RKO (cell line): ENCODE measurements at places on chromosomes 7 and 10.
A peak's percentile ranks its signal among the peaks of the same experiment; 100 is the strongest.

DNA sequence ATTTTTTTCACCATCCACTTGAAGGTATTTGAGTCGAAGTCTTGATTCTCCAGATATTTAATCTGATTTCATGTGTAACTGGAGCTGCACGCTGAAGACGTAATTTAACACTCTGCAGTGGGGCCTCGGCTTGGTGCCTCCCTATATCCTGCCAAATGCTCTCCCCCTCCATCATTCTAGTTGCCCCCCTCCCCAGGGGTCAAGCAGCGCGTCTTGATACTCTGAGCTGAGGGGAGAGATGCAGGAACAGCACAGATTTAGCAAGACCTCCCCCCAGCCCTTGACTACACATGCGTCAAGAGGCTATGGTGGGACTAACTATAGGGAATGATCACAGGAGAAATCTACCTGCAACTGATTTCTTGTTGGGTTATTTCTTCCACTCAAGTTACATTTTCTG, 85.8 kb downstream of the PRPF18 start:
- no peak for DNase-seq

DNA sequence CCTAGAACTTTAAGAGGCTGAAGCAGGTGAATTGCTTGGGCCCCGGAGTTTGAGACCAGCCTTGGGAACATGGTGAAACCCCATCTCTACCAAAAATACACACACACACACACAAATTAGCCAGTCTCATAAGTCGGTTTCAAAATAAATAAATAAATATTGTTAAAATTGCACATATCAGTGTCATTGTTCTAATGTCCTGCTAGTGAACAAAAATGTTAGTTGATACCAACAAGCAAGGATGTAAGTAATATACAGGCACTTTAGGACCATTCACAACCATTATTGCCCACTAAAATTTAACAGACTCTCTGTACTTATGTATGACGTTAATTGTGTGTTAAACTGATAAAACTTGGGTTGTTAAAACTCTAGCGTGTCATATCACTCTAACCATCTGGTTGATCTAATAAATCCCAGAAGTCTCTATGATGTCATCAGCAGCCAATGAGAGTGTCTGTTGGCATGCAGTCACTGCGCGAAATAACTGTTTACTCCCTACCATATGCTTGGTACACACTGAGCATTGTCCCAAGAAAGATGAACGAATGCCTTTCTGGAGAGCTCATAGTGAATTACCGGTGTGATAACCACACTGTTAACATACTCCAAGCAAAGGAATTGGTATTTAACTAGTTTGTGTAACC, 30.4 kb upstream of the OTUD1 start:
- no peak for DNase-seq

- DNase-seq, result no peak
Measured at GRCh38 chr10:73983096-73984047, 14.5 kb upstream of the VCL start.

DNA sequence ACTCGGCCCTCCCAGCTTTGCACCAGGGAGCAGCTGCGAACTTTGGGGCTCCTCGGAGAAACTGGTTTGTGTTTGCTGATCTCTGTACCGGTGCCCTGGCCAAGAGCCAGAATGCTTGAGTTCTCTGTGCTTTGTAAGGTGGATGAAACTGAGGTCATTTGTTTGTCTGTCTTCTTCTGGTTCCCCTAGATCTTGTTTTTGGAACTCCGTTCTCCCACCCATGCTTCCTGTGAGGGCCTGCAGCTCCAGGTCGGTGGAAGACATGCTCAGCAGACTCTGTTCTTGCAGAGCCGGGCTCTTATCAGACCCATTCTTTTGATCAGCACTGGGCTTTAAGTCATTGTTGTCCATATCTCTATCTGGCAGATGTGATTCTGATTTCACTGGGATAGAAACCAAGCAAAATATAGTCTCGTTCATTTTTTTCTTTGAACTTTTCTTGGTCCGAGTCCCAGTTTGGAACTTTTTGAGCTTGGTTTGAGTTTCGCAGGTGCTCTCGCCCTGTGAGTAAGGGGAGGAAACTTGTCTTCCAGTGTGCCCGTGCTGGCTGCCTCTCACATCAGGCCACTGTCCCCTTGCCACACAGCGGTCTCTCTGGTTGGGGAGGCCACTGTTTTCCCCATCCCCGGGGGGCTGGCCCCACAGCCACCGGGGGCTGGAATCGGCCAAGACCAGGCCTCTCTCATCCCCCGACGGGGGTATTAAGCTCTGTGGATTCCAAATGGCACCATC, 31.2 kb downstream of the JCAD start:
- DNase-seq, result no peak

GRCh38 chr7:119685906-119686305, 587.1 kb upstream of the KCND2 start:
- DNase-seq, result no peak

GRCh38 chr10:6409971-6410643, 170.0 kb downstream of the PRKCQ start:
- no peak for DNase-seq

- no peak for DNase-seq
Measured at GRCh38 chr7:6613706-6614105, 1.7 kb upstream of the ZNF853 start.

GRCh38 chr10:118687472-118687871, 67.3 kb downstream of the CACUL1 start:
- DNase-seq, result no peak

GRCh38 chr7:153887749-153888569, 164.2 kb upstream of the DPP6 start:
- DNase-seq, result no peak

- no peak for DNase-seq
Measured at GRCh38 chr7:96143495-96144259, 178.2 kb downstream of the SLC25A13 start.

- DNase-seq, result no peak
Measured at GRCh38 chr7:157129200-157129599, 9.5 kb upstream of the UBE3C start.

GRCh38 chr10:29623797-29624196, 11.0 kb downstream of the SVIL start:
- DNase-seq, result no peak

DNA sequence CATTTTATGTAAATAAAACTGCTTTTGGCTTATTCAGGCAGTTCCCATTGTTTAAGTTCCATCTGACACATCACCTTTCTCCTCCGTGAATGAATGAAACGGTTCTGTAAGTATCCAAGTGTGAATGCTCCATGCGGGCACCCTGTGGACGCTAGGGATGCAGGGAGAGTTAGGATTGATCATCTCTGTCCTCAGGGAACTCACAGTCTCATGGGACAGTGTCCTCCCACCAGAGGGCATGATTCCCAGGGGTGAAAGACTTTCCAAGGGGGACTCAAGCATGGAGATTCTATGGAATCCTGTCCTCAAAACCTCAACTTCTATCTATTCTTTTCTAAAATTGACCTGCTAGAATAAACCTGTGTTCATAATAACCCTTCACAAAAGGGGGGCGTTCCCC, 98.8 kb downstream of the HECW1 start:
- peak; percentile 8 for DNase-seq

DNA sequence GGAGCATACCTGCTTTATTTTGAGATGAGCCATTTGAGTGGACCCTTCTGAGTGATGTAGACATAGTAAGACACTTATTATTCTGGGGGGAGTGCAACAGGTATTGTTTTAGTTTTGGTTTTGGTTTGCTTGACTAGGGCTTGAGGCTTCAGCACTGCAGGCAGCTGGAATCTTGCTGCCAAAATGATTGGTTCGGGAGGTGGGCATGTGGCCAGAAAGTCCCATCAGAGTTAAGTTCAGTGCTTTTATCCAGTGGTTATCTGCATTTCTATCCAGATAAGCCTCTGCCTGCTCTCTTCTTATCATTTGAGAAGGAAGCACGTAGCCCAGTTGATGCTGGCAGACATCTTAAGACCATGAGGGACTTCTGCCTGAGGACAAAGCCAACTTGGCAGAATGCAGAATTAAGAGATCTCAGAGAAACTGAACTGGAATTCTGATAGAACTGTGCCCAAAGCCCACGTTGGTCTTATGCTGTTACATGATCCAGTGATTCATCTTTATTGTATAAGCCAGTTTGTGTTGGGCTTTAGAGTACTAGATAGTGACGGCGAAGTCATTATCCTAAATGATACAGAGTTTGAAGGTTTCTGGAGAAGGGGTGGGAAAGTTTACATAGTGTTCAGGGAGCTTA, 9.6 kb upstream of the JAZF1 start:
- no peak for DNase-seq

GRCh38 chr10:75663947-75664664, 232.7 kb downstream of the LRMDA start:
- DNase-seq, result no peak

- DNase-seq, result no peak
Measured at GRCh38 chr7:116733924-116734580, 62.1 kb downstream of the MET start.

DNA sequence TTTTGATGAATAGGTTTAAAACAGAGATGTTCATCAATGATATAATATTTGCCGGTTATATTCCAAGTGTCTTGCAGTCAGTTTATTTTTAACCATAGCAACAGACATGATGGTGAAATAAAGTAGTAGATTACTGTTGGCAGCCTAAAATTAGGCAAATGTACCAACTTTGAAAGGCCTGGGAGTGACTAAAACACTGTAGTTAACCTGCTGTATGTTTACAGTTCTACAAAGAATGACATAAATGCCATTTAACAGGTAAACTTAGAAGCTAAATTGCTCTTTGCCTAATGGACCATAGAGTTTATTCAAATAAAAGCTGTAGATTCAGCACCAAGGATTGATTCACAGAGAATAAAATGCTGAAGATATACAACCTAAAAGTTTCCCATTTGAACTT, 64.1 kb downstream of the PHTF2 start:
- no peak for DNase-seq

DNA sequence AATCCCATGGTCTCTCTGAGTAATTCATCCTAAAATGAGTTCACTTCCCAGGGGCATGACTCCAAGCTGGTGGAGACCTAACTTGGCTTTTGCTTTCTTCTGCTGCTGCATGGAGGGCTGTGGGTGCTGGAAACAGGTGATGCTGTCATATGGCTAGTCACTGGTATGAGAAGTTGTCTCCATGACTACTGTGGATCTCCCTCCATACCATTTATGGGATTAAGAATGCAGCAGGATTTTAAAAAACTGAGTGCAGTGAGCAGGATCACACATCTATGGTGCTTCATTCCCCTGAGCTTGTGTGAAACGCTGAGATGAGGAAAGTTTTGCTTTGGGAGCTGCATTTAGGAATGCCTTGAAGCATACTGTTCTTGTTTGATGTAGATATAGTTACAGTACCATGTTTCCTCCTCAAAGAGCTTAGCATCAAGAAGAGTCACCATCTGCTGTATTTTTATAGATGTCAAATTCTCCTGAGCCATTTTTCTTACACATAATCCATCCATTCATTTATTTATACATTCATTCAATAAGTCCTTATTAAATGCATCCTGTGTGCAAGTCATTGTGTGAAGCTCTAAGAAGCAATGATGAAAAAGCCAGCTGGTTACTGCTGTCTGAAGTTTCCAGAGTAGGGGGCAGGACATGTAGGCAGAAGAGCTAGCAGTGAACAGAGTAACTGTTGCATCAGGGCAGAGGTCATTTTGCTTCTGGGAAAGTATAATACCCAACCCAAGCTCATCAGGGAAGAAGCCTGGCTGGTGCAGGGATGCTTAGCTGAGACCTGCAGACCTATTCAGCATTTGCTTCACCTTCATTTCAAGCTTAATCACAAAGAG, 534.8 kb downstream of the AUTS2 start:
- no peak for DNase-seq

DNA sequence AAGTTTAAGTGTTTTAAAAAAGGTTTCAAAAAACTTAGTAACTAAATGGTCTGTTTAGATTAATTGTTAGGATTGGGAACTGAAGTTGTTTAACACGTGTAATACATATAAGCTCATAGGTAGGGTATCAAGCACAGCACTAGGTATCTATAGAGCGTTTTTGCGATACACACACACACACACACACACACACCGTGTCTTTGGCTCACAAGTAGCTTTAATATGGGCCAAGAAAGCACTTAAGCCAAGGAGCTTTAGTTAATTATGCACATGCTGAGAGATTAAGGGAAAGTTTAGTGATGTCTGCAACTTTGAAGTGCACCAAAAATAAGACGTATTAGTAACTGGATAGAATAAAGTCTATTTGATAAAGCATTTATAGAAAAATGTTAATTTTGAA, 93.8 kb upstream of the CNTNAP2 start:
- no peak for DNase-seq

- DNase-seq, result no peak
Measured at GRCh38 chr10:125845617-125846016, 22.3 kb downstream of the BCCIP start.

- DNase-seq, result no peak
Measured at GRCh38 chr7:25031432-25031831, 51.5 kb upstream of the OSBPL3 start.

- no peak for DNase-seq
Measured at GRCh38 chr7:69762821-69763352, 164.6 kb downstream of the AUTS2 start.

DNA sequence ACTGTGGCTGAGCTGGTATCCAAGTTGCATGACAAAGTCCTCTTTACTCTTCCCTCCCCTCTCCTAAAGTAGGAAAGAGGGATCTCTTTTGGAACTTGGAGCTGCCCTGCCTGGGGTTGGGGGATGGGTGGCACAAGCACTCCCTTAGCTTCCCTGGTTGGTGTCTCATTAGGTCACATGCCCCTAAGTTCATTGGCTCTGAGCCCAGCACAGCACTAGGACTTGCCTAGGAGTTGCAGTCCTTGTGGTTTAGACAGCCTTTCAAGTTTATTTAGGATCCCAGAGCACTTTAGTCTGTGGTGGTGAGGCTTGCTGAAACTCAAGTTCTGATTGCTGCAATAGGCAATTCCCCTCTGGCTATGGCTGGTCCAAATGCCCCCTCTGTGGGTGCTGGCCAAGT, 281.4 kb downstream of the NXPH1 start:
- no peak for DNase-seq

DNA sequence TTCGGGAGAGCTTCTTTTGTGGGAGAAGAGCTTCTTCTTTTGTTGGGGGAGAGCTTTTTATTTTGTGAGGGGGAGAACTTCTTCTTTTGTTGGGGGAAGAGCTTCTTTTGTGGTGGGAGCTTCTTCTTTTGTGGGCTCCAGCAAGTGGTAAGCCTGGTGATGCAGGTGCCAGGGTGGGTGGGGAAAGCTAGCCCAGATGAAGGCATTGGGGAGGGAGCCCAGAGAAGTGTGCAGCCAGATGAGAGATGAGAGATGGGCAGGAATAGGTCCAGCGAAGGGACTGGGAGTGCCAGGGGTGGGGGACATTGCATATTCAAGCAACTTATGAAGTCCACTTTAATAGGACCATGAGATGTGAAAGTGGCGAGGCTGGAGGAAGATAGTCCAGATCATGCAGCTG, 9.7 kb downstream of the ADRA2A start:
- DNase-seq, result no peak

DNA sequence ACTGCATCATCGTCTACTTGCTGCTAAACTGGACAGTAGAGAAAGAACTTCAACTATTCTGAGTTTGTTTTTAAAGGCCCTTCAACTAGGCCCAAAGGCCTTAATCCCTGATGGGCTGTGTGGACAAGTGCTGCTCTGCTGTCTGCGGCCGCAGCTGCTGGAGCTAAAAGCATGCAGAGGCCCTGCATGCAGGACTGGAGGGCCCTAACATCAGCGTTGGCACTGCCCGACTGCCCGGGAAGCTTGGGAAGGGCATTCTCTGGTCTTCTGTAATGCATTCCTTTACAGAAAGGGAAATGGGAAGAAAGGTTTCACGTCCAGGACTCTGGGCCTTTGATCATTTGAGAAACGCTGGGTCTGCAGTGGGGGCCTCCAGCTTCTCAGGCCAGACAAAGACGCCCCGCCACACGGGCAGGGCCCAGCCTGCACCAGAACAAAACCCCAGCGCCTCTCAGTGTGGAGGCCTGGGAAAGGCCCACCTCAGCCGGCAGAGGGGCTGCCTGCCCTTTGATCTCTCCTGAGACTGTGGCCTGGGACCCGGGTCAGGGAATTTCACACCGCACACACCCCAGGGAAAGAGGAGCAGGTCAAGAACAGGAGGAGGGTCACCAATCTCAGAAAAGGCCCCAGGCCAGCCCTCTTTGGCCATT, 229.3 kb downstream of the DNAJB6 start:
- DNase-seq, result no peak
